ENCODE measurements at places on chromosomes 1 and 21.

DNA sequence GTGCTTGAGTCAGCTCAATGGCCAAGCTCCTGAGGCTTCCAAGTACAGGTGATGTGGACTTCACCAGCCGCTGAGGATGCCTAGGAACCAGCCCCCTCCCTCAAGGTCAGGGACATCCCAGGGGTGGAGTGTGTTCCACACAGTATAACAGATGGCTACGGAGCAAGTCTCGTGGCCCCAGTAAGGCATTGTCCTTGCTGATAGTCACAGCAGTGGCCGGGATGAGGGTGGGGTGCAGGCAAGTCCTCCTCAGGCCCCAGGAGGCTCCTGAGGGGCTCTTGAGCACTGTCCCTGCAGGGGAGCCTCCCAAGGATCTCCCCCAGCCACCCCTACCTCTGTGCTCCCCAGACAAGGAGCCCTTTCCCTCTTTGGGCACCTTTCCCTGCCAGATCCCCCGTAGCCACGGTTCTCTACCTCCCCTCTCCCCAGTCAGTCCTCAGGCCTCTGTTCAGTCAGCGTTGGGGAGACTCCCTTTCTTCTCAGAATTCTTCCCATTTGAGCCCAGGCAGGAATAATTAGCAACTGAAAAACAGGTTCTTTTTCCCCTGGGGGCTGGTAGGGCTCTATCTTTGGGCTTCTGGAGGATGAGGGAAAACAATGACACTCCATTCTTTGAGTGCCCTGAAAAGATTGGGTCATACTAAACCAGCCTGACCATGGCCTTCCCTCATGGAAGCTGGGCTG lies 7.1 kb upstream of the THEM5 start:
- no peak for DNase-seq

DNA sequence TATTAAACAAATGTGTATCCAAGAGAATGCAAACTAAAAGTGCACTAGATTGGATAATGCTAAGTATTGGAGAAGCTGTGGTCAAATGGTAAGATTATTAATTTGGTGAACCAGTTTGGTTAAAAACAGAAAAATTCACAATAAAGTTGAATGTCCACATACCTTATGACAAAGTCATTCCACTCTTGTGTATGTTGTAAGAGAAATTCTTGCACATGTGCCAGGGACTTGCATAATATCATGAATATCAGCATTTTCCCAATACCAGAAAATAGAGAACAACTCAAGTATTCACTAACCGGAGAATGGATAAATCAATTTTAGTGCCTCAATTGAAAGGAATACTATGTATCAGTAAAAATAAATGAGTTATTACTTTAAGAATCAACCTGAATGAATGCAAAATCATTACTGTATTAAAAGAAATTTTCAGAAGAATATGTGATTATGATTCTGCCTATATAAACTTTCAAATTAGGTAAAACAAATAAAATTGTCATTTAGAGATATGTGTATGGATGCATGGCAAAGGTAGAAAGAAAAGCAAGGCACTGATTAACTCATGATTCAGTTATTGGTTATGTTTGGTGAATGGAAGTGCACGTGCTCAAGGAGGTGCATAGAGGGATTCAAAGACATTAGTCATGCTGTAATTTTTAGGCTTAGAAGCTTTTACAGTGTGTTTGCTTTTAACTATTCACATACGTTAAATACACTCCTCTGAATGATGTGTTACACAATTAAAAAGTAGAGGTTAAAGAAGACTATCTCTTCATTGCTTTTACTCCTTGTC lies 217.4 kb upstream of the KCNK2 start:
- DNase-seq = no peak

- DNase-seq = no peak
Measured at GRCh38 chr1:93578433-93578830, 103.2 kb downstream of the BCAR3 start.

DNA sequence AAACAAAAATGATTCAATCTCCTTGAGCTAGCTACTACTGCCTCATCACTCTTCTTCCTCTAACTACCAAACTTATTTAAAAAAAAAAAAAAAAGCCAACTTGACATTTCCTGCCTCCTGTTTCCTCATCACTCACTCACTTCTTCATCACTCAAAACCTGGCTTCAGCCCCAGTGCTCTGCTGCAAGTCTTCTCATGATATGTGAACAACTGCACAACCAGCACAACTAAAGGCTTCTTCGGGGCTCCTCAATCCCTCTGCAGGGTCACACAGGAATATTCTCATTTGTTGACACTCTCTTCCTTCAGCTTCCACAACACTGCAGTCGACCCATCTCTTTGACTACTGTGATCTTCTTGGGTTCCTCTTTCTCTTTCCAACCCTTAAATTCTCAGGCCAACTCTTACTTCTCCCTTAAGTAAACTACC lies 7.6 kb downstream of the MTF1 start:
- no peak for DNase-seq

Measured in stimulated activated CD4-positive, alpha-beta T cell treated with anti-CD3 and anti-CD28 coated beads, Interleukin-15, amount 100 ng/mL, for 1 hour (primary cell).